GM18507 (cell line): ENCODE measurements at places on chromosomes 11 and 22.

GRCh38 chr22:24401931-24402367 is 25.4 kb upstream of the ADORA2A start:
- no peak for DNase-seq

DNA sequence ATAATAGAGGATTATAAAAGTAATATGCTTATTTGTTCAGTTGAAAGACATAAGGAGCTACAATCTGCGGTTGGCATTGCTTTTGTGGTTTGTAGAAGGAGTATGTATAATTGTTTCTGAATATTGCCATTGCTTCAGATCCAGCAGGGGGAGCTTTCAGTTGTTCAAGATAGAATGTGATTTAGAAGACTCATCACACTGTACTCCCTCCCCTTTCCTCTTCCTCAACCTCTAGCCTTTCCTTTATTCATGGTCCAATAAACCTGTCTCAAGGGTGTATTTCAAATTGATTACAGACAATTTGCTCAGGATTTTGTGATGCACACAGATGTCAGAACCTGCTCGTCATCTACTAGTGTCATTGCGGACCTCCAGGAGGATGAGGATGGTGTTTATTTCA is 9.8 kb downstream of the PRMT3 start:
- no peak for DNase-seq

DNA sequence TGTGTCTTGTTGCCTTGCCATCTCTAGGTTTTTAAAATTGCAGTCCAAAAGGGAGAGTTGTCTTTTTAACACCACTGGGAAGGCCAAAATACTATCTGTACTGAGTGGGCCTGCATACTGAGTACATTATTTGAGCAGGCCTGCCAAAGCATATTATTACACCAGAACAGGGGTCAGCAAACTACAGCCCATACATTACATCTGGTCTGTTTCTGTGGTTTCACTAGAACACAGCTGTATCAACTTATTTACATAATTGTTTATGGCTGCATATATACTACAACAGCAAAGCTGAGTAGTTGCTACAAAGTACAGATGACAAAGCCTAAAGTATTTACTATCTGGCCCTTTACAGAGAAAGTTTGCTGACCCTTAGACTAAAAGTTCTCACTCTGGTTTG is 74.0 kb downstream of the USP35 start:
- DNase-seq, result no peak

DNA sequence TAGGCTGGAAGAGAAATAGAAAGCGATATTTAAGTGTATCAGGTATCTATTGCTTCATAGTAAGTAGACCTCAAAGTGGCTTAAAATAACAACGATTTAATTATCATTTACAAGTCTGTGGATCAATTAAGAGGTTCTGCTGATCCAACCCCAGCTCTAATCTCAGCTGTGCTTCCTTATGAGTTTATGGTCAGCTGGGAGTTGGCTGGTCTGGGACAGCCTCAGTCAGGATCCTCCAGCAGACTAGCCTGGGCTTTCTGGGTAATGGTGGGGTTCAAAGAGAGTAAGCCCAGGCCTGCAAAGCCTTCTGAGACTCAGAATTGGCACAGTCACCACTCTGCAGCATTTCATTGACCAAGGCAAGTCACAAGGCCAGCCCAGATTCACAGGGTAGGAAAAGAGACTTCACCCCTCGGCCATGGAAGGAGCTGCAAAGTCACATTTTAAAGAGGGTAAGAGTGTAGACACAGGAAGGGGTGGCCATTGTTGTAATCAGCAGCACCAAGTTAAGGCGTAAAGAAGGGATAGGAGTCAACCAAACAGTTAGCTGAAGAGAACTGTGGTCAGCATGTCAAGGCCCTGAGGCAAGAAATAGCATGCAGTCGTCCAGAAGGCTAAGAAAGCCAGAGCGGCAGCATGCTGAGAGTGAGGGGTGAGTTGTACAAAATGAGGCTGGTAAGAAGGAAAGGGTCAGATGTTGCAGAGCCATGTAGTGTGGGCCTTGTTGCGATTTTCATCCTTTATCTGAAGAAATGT is 168.2 kb downstream of the ETS1 start:
- DNase-seq, result no peak

DNA sequence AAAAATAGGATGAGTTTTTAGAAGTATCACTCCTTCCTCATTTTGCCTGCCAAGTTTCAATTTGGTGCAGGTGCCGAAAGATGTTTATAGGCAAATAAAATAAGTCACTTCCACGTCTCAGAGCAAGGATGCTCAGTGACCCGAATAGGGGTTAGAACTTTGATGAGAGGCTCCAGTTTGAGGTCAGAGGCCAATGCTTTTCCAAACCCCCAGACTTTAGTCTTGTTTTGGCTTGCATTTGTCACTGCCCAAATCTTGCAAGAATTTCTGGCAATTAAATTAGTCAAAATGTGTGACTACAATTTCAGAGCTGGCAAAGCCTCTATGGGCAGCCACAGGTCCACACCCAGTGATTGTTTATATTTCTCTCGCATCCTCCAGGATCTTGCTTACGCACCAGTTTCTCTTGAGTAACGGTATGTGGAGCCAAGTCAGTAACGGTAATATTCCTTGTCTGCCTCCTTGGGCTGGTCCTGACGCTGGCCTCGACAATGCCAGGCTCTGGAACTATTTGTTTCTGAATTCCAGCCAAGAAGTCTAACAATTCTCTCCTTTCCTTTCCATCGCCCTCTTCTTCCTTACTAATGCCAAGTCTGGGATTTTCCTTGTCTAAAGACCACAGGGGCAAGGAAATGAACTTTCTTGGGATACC is 9.9 kb upstream of the NUP160 start:
- DNase-seq, result no peak

DNA sequence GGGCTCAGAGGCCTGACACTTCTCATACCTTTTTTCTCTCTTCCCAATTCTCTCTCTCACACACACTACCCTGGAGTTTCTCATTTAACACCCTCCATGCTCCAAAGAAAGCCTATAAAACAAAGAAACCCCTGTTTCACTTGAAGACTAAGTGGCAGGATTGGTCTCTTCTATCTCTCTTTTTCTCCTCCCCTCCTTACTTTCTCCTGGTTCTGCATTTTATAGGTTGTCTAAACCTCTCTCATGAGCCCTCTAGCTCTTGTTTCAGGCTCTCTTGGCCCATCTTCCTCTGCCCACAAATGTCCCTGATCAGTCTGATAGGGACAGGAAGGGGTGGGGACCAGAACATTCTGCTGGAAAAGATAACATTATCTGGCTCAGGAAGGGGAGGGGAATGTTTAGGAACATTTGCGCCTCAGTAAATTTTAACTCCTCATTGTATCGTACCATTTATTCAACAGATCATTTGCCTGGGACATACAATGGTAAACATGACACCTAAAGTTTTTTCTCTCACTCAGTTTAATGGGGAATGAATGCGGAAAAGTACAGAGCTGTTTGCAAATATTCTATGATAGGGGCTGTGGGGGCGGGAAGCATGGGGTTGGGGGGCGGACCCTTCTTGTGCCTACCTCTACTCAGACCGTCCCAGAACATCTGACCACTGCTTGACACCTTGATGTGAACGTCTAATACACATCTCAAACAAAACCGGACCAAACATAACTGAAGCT is 10.8 kb downstream of the CRYBA4 start:
- no peak for DNase-seq

GRCh38 chr11:129865701-129866100 is 29.7 kb downstream of the NFRKB start:
- DNase-seq, result no peak

GRCh38 chr22:36323855-36324331 is 63.9 kb downstream of the MYH9 start:
- DNase-seq, result no peak

- no peak for DNase-seq
Observed at GRCh38 chr11:112617977-112618826, 343.0 kb upstream of the NCAM1 start.

- no peak for DNase-seq
Observed at GRCh38 chr11:35507688-35508087, 17.7 kb downstream of the PAMR1 start.

- DNase-seq, result no peak
Observed at GRCh38 chr11:63552921-63553320, 10.3 kb downstream of the PLAAT2 start.

DNA sequence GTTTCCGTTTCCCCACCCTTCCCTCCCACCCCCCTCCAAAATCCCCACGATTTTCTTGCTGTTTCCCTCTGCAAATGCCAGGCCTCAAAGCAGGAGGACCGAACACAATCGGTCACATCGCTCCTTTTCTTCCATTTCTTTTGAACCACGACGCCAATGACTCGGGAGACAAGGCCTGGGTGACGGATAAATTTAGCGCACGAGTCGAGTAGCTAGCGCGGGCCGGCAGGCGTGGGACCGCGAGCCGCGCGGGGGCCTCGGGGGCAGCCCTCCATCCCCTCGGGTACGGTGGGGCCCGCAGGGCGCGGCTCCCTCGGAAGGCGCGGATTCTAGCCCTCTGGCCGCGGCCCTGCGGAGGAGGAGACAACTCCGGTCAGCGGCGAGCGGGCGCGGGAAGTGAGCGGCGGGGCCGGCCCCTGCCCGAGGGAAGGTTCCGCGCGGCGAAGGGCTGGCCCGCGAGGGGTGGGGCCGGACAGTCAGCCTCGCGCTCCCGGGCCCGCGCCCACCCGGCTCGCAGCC is 414 bp downstream of the JOSD1 start:
- no peak for DNase-seq

GRCh38 chr11:70530629-70531185 is 132.4 kb downstream of the CTTN start:
- DNase-seq, result no peak

DNA sequence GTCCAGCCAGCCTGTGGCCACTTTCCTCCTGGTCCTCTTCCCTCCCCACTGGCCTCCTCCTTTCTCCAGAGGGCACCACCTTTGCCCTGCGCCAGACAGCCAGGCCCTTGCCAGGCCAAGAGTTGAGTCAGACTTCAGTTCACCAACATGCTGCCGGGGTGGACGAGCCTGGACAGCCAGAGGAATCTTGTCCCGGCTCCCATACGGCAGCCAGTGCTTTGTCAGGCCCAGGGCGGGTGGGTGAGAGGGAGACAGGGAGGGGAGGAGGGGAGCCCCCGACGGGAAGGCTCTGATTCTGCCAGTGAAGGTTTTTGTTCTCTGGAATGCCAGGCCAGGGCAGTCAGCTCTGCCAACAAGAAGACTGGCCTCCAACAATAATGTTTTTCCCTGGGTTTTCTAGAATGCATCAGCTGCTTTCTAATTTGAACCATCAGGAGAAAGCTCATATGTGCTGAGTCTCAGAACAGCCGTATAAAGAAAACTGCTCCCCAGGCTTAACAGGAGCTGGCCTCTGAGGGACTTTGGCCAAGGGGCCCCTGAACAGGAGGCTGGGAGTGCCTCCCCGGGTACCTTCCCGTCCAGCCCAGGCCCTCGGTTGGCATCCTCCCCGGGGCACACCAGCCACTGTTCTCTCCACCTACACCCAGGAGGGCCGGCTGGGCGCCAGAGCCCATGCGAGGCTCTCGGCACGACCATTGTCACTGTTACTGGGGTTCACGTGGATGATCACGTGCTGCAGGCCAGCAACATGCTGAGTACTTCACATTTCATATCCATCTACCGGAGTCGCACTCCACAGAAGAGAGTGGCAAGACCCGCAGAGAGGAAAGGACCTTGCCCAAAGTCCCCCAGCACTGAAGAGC is 28.6 kb downstream of the LIF start:
- no peak for DNase-seq

DNA sequence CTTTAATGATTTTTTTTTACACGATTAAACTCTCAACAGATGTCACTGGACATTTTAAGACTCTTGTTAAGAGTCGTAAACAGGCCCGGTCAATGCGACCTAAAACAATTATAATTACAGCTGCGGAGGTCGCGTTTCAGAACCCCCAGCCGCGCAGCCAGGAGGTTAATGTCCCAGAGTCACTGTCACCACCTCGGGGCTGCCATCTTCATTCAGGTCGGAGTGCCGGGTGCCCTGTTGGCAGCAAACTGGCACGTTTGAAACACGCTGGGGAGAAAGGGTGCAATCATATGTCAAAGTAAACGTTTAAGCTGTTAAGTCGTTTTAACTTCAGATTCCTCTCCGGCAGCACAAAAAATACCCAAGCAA is 711 bp upstream of the PHF21B start:
- no peak for DNase-seq

GRCh38 chr11:86115542-86116385 is 46.9 kb upstream of the PICALM start:
- no peak for DNase-seq
